NCI-H1694 treated with DMSO at 0.1 percent for 48 hours (cell line): ENCODE measurements at places on chromosomes 4 and X.

DNA sequence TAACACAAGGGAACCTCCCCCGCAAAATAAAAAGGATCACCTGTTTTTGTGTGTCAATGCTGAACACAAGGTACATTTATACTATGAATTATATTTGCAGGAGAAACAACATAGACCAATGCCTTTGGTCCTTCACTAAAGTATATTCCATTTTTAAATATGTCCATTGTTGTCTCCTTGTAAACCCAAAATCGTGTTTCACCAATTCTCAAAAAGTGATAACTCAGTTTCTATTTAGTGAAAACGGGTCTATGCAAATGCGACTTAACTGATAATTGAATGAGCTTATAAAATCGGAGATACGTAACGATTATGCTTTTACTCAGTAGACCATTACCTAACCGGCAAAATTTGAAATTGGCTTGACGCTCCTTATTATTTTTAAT lies 2.1 kb downstream of the BRWD3 start:
- DNase-seq = no peak

GRCh38 chrX:1416965-1417760 lies 25.2 kb upstream of the SLC25A6 start:
- DNase-seq = no peak

- no peak for DNase-seq
These were observed 103.1 kb upstream of the LSM6 start for GRCh38 chr4:146072376-146072775.

- DNase-seq = no peak
These were observed 7.9 kb upstream of the FGF13 start for GRCh38 chrX:138719396-138719795.
